Panc1 (cell line): ENCODE measurements at places on chromosomes 1 and 21.

- no peak for DNase-seq
These were observed 52.2 kb upstream of the ROR1 start for GRCh38 chr1:63721531-63722189.

DNA sequence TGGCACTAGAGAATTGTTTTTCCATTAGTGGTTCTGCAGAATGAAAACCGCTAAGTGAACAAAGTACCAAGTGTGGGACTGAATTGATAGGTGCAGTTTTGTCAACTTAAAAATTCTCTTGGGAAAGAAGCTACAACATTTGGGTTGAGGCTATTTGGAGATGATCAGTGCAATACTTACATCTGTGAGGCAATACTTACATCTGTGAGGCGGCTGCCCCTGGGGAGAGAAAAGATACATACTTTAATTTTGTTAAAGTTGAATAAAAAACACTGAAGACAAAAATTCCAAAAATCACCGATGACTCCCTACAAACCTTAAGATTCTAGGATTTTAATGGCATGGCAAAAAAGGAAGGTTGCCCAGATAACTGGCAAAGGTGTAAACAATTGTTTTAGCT lies 1.7 kb downstream of the CFAP410 start:
- no peak for DNase-seq

DNA sequence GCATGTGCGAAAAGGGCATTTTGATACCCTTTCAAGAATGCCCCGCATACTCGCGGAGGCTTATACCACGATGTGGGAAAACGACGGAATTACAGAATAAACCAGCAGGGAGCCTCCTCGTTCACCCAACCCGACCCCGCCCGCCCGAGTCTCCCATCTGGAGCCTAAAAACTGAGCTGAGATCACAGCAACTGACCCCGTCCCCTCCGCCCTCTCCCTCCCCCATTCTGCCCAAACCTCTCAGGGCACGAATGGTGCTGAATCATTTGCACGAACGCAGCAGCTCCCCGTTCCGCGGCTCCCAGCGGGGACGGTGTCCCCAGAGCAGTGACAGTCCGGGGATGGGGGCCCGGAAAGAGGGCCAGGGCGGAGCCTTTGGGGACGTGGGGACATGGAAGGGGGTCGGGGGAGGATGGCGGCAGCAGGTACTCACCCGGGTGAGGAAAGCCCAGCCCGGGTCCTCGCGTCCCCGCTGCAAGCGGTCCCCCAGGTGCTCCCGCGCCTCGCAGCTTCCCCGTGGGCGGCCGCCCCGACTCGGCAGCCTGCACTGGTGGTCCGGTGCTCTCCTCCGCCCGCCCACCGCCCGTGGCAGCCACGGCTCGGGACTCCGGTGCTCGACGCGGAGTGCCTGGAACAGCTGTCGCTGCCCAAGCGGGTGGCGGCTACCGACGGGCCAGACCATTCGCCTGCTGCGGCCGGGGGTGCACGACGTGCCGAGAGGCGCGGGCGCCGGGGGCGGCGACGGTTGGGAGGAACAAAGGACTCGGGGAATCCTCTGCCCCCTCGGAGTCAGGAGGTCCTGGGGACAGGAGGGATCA lies at the start of gene TTLL7:
Gene TTLL7, minus strand, starts transcription at position 635 of the 818 bp plus-strand sequence. CDS start 46,921 bp downstream, outside the sequence.
- no peak for DNase-seq

- DNase-seq = no peak
These were observed 81.9 kb upstream of the NR5A2 start for GRCh38 chr1:199945591-199945990.

GRCh38 chr1:22285549-22286396 lies 142.9 kb upstream of the WNT4 start:
- no peak for DNase-seq

DNA sequence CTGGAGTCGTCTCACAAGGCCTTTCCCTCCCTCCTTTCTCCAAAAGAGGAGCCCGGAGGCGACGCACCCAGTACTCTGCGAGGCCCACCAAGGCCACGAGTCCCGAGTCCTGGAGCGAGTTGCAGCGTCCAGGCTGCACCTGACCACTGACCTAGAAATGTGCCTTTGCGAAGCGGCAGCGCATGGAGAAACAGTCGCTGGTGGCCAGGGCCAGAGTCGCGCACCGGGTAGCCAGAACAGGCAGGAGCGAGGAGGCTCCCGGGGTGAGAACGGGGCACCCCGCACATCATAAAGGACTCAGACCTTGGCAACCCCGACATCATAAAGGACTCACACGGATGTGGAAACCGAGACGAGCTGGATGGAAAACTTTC lies 318.4 kb downstream of the FAM72C start:
- DNase-seq = no peak

- DNase-seq = no peak
These were observed 26.9 kb downstream of the OR6Y1 start for GRCh38 chr1:158527190-158527815.

DNA sequence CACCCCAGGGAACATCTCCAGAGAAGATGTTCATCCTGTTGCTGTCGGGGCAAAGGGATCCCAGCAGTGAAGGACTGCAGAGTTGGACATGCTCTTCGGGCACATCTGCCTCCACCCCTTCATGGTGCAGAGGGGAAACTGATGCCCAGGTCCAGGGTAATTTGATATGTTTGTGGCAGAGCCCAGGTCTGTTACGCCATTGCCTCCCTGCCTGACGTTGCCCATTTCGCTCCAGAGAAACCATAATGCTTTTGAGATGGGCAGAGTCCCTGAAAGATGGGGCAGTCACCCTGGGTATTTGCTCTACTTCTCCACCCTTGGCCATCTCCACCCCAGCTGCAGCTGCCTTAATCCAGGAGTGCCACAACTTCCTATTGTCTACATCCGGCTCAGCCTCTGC lies 290.4 kb upstream of the POU3F1 start:
- DNase-seq = no peak

- DNase-seq = no peak
These were observed 5.5 kb downstream of the GNG4 start for GRCh38 chr1:235643837-235644692.
